Osteoblast (primary cell): ENCODE measurements at places on chromosomes 1 and 21.
A peak's percentile ranks its signal among the peaks of the same experiment; 100 is the strongest.

DNA sequence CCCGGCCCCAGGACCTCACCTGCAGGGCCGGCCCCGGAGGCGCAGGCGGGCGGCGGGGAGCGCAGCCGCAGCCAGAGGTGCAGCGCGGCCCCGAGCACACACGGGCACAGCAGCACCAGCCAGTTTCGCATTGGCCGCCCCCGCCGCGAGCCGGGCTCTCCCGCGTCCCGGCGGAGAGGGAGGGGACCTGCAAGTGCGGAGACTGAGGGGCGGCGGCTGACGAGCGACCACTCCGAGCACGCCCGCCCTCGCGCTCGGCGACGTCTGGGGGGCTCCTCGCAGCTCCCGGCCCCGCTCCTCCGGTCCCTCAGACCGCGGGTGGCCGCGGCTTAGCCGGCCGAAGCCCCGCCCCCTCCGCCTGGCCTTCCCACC lies at the start of gene B3GALNT2:
B3GALNT2 (minus strand) TSS at position 331 of the 372 bp plus-strand sequence; CDS start at position 131, 200 bp downstream.
- DNase-seq: no peak

- no peak for DNase-seq
These were observed 33.5 kb upstream of the RNF19B start for GRCh38 chr1:32998064-32998463.

DNA sequence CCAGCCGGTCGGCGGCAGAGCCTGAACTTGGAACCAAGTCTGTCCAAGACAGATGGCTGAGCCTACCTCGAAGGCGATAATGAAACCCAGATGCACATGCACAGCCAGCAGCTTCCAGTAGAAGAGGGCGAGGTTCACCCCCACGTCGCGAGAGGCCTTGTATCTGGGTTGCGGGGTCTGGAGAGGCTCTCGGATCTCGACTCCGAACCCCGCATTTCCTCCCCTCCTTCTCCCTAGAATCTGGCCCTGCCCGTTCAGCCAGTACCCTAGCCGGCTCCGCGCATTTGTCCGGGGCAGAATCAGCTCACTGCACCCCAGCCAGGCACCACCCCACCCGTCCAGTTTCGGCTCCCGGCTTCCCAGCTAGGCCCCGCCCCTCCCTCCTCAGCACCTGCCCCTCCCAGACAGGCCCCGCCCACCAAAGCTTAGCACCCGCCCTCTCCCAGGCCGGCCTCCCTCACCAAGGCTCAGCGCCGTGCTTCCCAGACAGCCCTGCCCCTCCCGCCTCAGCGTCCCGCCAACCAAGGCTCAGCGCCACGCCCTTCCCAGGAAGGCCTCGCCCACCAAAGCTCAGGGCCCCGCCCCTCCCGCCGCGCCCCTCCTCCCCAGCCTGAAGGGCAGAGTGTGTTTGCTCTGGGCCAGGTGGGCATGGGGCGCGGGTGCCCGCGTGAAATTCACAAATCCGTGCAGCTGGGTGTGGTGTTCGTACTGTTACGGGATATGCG lies 4.8 kb upstream of the ARHGEF19 start:
- peak; percentile 99 for DNase-seq

DNA sequence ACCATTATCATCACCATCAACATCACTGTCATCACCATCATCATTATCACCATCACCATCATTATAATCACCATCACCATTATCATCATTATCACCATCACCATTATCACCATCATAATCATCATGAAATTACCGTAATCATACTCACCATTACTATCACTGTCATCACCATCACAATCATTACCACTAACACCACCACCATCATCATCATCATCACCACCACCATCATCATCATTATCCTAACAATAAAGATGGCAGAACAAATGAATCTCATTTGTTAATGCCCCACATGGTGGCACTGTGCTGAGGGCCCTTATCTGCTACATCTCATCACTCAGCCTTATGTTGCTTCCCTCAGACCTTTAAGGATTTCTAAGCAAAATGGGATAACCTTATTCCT lies 9.4 kb upstream of the PLA2G2E start:
- no peak for DNase-seq

- no peak for DNase-seq
These were observed 5.6 kb upstream of the RPTN start for GRCh38 chr1:152164517-152165136.

DNA sequence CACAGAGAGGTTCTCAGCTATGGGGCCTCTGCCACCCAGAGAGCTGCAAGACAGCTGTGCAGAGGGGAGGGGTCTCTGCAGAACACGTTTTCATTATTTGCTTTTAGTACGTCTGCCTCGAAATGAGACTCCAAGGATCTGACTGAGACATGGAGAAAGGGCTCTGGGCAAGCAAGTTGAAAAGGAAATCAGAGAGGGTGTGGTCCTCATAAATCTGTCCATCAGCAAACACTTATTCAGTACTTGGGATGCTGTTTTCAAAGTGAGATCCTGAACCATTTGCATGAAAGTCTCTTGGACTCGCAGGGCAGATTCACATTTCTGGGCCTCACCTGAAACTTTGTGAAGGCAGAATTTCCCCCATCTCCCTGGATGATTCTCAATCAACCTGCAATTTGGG lies 197.4 kb upstream of the GALNT2 start:
- DNase-seq: no peak

- DNase-seq: no peak
These were observed 35.2 kb upstream of the PIGV start for GRCh38 chr1:26752519-26752918.

DNA sequence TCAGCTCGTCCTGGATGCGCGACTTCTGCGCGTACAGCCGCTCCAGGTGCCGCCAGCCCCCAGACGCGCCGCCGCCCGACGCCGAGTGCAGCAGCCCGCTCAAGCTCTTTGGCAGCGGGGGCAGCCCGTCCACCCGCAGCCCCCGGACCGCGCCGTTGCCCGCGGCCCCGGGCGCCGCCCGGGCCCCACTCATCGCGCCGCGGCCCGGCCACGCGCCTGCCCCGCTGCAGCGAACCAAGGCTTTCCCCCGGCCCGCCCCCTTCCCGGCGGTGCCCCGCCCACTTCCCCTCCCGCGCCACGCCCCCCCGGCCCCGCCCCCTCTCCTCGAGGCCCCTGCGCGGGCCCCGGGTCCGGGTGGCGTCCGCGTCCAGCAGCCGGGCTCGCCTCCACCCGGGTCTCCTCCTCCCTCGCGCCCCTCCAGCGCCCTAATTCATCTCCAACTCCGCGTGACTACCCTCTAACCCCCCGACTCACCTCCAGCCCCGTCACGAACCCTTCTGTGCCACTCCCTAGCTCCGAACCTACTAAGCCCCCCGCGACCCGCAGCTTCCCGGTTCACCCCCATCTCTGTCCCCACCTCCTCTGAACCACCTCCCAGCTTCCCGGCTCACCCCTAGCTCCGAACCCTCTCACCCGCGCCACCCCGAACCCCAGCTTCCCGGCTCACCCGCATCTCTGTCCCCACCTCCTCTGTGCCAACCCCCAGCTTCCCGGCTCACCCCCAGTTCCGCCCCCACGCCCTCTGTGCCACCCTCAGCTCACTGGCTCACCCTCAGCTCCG lies at the start of gene FAM89A:
FAM89A (minus strand) TSS at position 236 of the 781 bp plus-strand sequence; CDS start at position 193, 43 bp downstream.
- DNase-seq: peak; percentile 96

- no peak for DNase-seq
These were observed 120.8 kb downstream of the OLFM3 start for GRCh38 chr1:101875891-101876290.

GRCh38 chr21:28509031-28509430 lies 483.6 kb downstream of the LTN1 start:
- no peak for DNase-seq

- DNase-seq: no peak
These were observed 17.6 kb downstream of the RGS1 start for GRCh38 chr1:192592981-192593708.

DNA sequence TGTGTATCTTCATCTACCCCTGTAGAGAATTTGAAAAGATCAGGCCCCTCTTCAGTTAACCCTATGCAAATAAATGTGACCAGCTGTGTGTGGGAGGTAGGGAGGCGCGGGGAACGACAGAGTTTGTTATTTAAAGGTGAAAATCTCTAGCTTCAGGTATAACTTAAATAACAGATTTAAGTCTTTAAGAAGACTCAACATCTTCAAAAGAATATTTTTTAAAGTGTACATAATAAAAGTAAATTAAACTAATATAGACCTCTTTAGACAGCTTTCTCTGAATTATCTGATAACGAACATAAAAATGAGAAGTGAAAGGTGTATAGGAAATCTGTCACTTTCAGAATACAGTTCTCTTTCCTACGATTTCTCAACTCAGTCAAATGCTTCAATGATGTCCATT lies 16.0 kb downstream of the ANGPTL3 start:
- DNase-seq: no peak

- DNase-seq: peak; percentile 69
These were observed at the start of gene LPAR3 for GRCh38 chr1:84892705-84893618. Gene LPAR3 (minus strand): TSS chr1:84893206. CDS start chr1:84866120, 27,086 bp downstream.

DNA sequence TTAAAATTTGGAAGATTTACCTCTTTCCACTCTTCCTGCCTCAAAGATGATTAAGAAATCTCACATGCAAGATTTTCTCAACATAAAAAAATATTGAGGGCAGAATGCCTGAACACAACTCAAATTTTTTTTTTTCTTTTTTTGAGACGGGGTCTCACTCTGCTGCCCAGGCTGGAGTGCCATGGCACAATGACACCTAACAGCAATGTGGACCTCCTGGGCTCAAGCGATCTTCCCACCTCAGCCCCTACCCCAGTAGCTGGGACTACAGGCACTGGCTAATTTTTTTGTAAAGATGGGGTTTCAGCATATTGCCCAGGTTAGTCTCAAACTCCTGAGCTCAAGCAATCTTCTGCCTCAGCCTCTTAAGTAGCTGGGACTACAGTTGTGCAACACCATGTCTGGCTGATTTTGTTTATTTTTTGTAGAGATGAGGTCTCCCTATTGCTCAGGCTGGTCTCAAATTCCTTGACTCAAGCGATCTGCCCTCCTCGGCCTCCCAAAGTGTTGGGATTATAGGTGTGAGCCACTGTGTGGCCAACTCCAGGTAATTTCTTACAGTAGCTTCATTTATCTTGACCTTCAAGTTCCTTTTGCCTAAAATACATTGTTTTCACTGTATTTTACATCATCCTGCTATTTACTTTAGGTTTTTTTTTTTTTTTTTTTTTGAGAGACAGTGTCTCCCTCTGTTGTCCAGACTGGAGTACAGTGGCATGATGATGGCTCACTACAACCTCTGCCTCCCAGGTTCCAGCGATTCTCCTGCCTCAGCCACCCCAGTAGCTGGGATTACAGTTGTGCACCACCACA lies 10.4 kb downstream of the NUCKS1 start:
- no peak for DNase-seq

DNA sequence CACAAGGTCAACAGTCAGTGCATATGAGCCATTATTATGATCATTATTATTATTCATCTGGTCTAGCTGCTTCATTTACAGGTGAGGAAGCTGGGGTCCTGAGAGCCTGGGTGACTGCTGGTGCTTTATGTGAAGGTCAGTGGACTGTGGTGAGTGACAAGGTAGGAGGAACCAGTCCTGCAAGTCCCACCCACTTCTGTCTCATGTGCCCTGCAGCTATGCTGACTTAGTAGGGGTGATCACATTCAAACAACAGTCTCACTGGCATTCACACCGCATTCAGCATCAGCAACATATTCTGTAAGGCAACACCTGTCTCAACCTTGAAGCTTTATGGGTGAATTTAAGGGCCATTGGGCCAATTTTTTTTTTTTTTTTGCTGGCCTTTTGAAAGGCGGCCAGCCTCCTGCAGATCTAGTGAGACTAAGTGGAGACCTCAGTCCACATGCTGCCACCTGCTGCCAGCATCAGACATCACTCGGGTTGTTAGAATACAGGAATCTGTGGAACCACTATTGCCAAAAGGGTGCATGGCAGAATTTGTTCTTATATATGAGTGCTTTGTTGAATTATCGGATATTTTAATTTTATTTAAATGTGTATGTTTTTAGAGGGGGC lies 59.9 kb upstream of the CACNA1E start:
- no peak for DNase-seq

DNA sequence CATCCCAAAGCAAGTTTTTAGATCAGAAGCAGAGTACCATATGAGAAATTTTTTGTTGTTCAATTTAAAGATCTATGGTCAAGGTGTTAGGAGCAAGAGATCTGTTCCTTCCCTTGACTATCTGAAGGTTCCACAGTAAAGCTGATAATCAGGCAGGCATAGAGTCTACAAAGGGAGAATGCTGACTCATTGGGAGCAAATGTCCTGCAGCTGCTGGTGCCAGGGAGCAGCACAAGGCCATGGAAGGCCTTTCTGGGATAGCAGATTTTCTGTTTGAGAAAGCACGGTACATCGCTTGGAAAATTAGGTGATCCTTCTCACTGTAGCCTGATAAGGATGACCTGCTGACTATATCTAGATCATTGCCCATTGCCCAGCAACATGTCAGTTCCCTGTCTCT lies 210.1 kb upstream of the C1orf87 start:
- no peak for DNase-seq

GRCh38 chr1:176501599-176501998 lies 38.6 kb downstream of the PAPPA2 start:
- DNase-seq: no peak

- DNase-seq: no peak
These were observed 57.1 kb downstream of the RNF187 start for GRCh38 chr1:228544021-228544850.

DNA sequence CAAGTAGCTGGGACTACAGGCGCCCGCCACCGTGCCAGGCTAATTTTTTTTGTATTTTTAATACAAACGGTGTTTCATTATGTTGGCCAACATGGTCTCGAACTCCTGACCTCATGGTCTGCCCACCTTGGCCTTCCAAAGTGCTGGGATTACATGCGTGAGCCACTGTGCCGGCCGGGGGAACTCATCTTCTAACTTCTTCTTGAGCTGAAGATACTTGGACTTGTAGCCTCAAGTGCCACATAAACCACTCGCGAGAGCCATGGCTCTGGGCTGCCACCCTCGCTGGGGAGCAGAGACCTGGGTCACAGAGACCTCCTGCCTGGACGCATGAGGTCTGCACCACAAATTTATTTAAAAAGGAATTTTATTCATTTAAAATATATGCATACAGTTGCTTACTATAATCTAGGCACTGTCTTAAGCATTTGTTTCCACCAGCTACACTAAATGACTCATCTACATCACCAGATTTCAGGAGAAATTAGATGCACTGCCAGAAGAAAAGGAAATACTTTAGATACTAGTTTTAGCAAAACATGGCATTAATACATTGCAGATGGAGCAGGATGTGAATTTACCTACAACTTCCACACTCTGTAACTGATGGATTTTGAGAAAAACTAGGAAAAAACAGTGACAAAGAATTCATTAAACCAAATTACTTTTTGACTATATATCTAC lies 29.9 kb upstream of the PUM1 start:
- peak; percentile 78 for DNase-seq

DNA sequence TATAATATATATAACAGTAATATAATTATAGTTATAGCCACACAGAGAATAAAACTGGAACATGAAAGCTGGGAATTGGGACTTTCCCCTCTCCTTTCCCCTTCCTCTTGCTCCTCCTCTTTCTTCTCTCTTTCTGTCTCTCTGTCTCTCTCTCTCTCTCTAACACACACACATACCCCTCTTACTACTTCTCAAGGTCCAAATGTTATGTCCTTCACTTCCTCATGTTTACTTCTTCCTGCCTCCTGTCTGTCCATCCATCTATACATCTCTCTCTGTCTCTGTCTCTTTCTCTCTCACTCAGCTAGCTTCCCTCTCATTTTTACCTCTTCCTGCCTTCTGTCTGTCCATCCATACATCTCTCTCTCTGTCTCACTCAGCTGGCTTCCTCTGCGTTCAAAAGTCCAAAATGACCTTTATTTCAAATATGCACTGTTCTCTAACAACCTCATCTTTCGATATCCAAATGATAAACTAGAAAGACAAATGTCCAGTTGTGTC lies 261.1 kb downstream of the SIPA1L2 start:
- DNase-seq: no peak
